ENCODE measurements at places on chromosomes 2 and 18. TPM values are rescaled to one million over a fixed set of nuclear protein-coding genes. Genes with fewer than 3 reads are reported as not detected.
A peak's percentile ranks its signal among the peaks of the same experiment; 100 is the strongest.

DNA sequence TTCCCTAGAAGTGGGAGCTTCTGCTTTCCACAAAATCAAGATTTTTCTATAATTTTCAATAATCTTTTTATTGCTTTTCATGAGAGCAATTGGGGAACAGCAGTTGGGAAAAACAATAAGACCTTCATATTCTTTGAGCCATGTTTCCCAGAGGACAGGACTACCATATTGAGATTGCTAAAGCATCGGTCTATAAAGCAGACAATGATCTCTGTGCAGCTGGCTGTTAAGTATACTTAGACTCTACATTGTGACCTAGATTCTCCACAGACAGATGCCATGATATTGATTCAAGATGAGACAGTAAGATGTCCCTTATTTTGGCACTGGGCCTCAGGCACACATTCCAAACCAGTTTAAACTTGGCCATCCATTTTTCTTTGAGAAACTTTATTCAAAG is 1178.7 kb downstream of the SUCLG1 start:
- no peak for ATAC-seq

The TTN gene
- 0.78 TPM for total RNA-seq

GRCh38 chr2:39954346-39954745 is 175.3 kb upstream of the THUMPD2 start:
- no peak for ATAC-seq

DNA sequence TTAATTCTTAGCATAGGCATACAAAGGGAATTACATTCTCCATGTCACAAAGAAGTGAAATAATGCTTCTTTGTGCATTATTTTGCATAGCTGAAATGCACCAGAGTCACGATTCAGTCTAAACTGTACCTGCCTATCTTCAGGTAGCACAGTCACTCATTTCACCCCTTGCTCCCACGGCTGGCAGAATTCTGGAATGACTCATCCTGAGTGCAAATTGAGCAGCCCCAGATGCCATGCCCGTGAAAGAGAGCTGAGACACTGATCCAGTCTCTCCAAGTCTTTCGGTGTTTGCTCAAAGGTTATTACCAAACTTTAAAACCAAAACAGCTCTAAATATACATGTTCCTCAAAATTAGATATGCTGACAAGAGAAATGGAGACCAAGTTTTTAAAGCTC is 168.3 kb upstream of the POU3F3 start:
- ATAC-seq: no peak

GRCh38 chr2:230430957-230431910 is 15.2 kb downstream of the SP100 start:
- no peak for ATAC-seq

- ATAC-seq: no peak
Measured at GRCh38 chr2:2012505-2012904, 268.2 kb upstream of the PXDN start.

The SAG gene
- 0.92 TPM for total RNA-seq

The GREB1 gene
- total RNA-seq: 78.6 TPM

- ATAC-seq: no peak
Measured at GRCh38 chr2:10240161-10240681, 62.5 kb upstream of the HPCAL1 start.

- ATAC-seq: no peak
Measured at GRCh38 chr2:132424526-132425121, 8.0 kb downstream of the GPR39 start.

DNA sequence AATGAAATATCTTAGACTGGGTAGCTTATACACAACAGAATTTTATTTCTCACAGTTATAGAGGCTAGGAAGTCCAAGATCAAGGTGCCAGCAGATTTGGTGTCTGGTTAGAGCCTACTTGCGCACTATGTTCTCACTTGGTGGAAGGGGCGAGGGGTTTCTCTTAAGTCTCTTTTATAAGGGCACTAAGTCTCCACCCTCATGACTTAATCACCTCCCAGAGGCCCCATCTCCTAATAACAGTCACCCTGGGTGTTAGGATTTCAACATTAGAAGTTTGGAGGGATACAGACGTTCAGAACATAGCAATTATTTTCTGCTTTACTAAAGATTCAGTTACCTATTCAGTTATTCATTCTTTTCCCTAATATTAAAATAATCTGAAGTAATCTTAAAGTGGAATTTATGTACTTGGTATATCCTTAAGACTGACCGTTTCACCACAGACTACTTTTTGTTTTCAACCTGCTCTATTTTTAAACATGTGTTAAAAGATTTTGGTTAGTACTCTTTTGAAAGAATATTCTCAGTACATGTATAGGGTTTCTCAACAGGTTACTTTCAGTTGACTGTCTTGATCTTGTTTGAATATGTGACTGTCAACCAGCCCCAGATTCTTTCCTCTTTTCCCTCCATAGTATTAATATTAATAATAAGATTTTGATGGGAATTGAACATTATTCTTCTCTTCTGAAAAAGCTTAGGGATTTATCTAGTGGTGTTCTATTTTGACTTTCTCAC is 130.0 kb downstream of the TAF4B start:
- no peak for ATAC-seq

The TIGD1 gene
- total RNA-seq: 20.3 TPM

GRCh38 chr2:99648178-99648844 is 158.5 kb upstream of the REV1 start:
- ATAC-seq: peak; percentile 82

- ATAC-seq: no peak
Measured at GRCh38 chr2:119879502-119879901, 119.8 kb downstream of the PTPN4 start.

- peak; percentile 38 for ATAC-seq
Measured at GRCh38 chr2:84906900-84907714, 1.7 kb downstream of the TMSB10 start.

The GCC2 gene
- 21.5 TPM for total RNA-seq

DNA sequence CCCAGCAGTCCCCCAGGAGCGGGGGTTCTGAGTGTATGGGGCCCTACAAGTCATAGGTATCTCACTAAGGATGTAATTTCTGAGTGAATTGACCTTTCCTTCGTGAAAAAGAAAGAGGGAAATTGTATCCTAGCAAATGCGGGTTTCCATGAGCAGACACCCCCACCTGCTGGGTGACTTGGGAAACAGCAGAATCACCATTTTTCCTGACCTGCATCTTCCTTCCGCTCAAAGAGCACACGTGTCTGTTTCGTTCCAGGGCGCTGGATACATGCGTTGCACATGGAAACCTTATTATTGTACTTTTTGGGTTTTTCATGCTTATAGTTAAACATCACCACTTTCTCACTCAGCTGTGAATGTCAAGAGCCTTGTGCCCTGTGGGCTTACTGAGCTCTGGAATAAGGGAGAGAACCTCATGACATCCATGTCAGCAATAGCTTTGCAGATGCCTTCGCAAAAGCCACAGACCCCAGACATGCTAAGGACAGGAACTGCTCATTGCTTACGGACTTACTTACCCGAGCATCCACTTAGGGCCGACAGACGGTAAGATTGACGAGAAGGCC is 132.8 kb downstream of the TPO start:
- ATAC-seq: peak; percentile 29

GRCh38 chr2:119983108-119983507 is 29.8 kb upstream of the EPB41L5 start:
- no peak for ATAC-seq

The MYO3B gene
- total RNA-seq: 0.30 TPM

The SERPINB4 gene
- total RNA-seq: not detected

DNA sequence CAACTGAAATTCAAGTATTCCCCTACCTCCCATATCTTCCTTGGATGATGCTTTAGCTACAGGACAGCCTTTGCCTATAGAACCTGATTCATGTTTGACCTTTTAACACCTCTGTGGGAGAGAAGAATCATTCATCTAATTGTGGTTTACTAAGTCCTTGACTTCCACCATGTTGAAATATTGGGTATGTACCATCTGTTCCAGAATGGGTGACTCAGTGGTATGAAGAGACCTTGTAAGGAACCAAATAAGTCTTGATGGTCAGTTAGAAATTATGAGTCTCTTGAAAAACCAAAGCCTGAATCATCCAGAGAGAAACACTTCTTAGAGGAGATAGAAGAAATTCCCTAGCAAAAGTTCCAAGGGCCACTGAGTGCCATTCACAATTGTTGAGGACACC is 27.5 kb downstream of the STAMBP start:
- no peak for ATAC-seq

GRCh38 chr2:66448136-66448991 is 13.4 kb downstream of the MEIS1 start:
- no peak for ATAC-seq

All from motor neuron (in vitro differentiated cells).